ENCODE measurements at places on chromosomes 6 and 20.
A peak's percentile ranks its signal among the peaks of the same experiment; 100 is the strongest.

DNA sequence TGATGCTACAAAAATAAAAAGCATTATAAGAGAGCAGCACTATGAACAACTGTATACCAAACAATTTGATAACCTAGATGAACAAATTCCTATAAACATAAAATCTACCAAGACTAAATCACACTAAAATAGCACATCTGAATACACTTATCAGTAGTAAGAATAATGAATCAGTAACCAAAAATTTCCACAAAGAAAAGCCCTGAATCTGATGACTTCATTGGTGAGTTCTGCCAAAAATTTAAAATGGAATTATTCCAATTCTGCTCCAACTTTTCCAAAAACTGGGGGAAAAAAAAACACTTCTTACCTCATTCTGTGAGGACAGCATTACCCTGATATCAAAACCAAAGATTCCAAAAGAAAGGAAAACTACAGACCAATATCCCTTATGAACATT is 206.2 kb downstream of the WDR27 start:
- no peak for DNase-seq

DNA sequence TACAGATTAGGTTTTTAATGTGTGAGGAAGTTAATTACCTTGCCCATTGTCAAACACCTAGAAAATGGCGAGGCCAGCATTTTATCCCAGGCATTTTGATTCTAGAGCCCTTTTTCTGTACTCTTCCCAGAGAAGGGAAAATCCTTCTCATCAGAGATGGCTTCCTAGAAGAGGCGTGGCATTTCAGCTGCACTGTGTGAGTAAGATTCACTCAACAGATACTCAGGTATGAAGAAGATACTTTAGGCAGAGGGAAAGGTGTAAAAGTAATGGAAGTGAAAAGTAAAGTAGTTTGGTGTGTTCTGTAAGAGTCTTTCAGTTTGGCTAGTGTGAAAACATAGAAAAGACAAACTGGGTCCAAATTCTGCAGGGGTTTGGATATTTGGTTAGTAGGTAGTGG is 113.8 kb downstream of the MAP3K4 start:
- no peak for DNase-seq

- DNase-seq, result no peak
Measured at GRCh38 chr20:50240092-50240491, 49.5 kb downstream of the CEBPB start.

GRCh38 chr6:100347901-100348550 is 116.7 kb downstream of the SIM1 start:
- peak; percentile 82 for DNase-seq

GRCh38 chr6:69044534-69044933 is 409.5 kb downstream of the ADGRB3 start:
- DNase-seq, result no peak

DNA sequence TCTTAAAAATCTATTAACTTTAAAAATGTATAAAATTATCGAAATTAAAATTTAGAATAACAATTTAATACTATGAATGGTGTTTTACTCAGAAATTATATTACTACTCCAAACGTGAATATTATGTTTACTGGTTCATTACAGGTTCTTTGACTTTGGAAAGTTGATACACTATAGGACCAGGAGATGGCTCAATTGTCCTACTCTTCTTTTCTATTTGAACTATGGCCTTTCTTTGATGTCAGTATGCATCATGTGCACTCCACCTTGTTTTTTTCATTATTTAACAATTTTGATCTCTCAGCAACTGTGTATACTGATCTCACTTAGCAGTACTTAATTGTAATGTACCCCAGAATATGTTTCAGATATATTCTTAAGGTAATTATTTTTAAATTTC is 391.5 kb upstream of the MANEA start:
- no peak for DNase-seq

- DNase-seq, result no peak
Measured at GRCh38 chr6:104003803-104004516, 855.8 kb downstream of the HACE1 start.

Data from MV-4-11 (cell line).